ENCODE measurements at places on chromosomes 2 and 18. TPM values are rescaled to one million over a fixed set of nuclear protein-coding genes. Genes with fewer than 3 reads are reported as not detected.

DNA sequence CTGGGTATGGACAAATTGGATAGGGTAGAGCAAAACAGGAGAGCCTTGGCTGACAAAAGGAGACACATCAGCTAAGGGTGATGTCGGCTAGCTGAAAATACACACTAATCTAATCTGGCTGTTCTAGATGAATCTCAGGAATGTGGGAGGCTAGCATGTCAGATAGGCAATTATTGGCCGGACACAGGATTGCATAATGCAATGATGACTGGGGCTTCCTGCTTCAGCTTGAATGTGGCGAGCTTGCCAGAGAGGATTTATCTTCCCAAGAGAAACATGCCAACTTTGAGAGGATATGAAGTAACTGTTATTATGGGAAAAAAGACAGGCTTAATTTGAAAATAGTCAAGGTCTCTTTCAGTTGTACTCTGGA, 102.4 kb downstream of the TRIB2 start:
- peak; percentile 85 for DNase-seq

GRCh38 chr2:73985308-73986084, 786 bp downstream of the TET3 start:
- DNase-seq, result no peak

DNA sequence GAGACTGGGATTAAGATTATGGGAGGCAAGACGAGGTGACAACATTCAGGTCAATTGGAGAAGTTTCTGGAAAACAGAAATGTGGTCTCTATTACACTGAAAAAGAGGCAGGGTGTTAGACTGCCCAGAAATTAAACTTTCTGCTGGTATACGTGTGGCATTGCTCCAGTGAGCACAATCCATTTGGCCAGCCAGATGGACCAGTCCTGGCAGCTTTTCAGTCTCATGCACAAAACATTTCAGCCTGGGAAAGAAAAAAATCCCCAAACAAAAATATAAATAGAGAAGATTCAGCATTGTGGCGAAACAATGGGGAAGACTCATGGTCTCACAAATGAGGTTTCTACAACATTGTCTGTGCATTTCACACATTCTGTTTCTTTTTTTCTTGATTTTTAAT, 113.9 kb downstream of the HNMT start:
- no peak for DNase-seq

- no peak for DNase-seq
Measured at GRCh38 chr18:57900906-57901435, 97.9 kb upstream of the ATP8B1 start.

- peak; percentile 5 for DNase-seq
Measured at GRCh38 chr18:30094556-30094955, 948.0 kb downstream of the DSC3 start.

GRCh38 chr2:120749506-120750431, 14.1 kb downstream of the GLI2 start:
- no peak for DNase-seq

- DNase-seq, result peak; percentile 28
Measured at GRCh38 chr2:38095079-38095995, 19.4 kb upstream of the CYP1B1 start.

- peak; percentile 9 for DNase-seq
Measured at GRCh38 chr18:20971886-20972267, 139.7 kb downstream of the ROCK1 start.

GRCh38 chr18:59715966-59716369, 18.7 kb upstream of the CCBE1 start:
- DNase-seq, result peak; percentile 54

- no peak for DNase-seq
Measured at GRCh38 chr2:85516653-85517389, 22.1 kb upstream of the MAT2A start.

- peak; percentile 11 for DNase-seq
Measured at GRCh38 chr2:61993422-61994024, 88.0 kb downstream of the COMMD1 start.

DNA sequence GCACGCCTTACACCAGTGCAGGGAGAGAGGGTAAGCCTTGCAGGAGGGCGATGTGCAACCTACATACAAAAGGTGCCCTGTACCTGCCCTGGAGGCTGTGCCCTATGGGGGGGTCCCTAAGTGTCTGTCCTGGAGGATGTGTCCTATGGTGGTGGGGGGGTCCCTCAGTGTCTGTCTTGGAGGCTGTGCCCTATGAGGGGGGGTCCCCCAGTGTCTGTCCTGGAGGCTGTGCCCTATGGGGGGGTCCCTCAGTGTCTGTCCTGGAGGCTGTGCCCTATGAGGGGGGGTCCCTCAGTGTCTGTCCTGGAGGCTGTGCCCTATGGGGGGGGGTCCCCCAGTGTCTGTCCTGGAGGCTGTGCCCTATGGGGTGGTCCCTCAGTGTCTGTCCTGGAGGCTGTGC, 216.6 kb downstream of the HDAC4 start:
- no peak for DNase-seq

- DNase-seq, result no peak
Measured at GRCh38 chr2:67221266-67221665, 175.9 kb upstream of the ETAA1 start.

- DNase-seq, result no peak
Measured at GRCh38 chr18:210075-210474, 51.7 kb downstream of the USP14 start.

DNA sequence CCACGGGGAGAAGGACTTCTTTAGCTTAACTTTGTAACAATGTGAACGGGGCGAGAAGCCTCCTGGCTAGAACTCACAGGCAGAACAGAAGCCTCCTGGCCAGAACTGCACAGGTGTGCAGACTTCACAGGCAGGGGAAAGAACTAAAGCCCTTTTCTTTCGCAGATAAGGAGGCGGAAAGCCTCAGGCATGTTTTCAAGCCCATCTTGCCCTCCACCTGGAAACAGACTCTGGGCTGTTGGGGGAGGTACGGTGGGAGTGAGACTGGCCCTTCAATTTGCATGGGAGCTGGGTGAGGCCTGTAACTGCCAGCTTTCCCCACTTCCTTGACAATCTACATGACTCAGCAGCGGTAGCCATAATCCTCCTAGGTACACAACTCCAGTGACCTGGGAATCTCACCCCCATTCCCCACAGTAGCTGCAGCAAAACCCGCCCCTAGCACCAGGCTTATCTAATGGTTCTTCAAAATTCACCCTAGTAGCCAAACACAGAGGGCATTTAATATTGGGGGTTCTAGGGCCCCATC, 22.9 kb upstream of the ABCA12 start:
- peak; percentile 9 for DNase-seq

DNA sequence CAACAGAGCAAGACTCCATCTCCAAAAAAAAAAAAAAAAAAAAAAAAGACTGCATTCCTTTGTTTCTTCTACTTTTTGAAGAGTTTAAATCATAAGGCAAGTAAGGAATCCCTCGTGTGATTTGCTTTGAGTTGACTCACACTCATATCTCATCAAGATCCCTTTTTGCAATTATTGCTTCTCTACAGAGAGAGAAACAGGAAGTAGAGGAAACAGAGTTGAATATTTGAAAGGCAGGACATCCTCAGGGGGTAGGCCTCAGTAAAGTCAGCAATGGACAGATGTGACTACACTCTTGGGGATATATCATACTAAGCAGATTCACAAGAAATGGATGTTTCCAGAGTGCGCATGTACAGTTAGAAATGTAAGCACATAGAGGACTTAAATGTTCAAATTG, 11.2 kb upstream of the EFR3B start:
- DNase-seq, result no peak

- DNase-seq, result peak; percentile 89
Measured at GRCh38 chr2:20617892-20618467, 32.9 kb downstream of the HS1BP3 start.

- DNase-seq, result peak; percentile 11
Measured at GRCh38 chr2:107989445-107989844, 3.1 kb downstream of the SLC5A7 start.

DNA sequence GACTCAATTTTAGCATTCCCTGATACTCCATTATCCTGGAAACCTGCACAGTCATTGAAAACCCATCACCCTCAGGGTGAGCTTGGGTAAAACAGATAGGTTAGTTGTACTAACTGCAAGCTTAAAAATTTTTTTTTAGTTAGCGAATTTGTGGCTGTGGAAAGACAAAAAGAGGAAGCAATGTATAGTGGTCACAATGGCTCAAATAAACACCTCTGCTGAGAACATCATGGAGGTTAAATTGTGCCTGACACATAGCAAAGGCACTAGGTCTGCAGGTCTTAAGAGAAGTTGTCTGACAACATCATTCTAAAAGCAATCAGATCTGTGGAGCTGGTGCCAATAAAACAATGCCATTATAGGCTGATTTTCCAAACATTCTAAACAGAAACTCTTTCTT, 84.4 kb upstream of the CAVIN2 start:
- DNase-seq, result no peak

DNA sequence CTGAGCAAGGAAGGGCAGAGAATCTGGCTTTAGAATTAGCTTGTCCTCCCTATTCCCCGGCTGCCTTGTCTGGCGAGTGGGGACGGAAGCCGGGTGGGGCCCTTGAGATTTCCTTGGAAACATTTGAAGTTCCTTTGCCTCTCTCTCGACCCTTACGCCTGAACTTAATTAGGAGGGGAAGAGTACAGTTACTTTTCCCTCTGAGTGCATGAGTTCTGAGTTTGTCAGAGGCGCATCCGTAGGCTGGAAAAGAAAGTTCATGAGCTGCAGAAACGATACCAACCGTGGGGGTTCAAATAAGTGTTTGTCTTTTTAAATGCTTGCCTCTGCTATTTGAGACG, 468 bp downstream of the PIKFYVE start:
- no peak for DNase-seq

DNA sequence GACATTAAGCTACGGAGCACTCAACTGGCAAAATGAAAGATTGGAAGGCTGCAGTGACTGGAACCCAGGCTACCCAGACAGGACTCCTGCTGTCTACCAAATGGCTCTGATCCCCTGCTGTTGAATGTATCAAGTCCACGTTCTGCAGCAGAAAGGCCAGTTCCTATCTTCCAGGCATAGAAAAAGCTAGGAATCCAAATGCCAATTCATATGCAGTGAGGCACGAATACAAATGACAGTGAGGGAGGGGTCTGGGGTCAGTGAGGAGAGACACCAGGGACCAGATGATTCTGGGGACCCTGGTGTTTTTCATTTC, 5.3 kb downstream of the NRP2 start:
- no peak for DNase-seq

DNA sequence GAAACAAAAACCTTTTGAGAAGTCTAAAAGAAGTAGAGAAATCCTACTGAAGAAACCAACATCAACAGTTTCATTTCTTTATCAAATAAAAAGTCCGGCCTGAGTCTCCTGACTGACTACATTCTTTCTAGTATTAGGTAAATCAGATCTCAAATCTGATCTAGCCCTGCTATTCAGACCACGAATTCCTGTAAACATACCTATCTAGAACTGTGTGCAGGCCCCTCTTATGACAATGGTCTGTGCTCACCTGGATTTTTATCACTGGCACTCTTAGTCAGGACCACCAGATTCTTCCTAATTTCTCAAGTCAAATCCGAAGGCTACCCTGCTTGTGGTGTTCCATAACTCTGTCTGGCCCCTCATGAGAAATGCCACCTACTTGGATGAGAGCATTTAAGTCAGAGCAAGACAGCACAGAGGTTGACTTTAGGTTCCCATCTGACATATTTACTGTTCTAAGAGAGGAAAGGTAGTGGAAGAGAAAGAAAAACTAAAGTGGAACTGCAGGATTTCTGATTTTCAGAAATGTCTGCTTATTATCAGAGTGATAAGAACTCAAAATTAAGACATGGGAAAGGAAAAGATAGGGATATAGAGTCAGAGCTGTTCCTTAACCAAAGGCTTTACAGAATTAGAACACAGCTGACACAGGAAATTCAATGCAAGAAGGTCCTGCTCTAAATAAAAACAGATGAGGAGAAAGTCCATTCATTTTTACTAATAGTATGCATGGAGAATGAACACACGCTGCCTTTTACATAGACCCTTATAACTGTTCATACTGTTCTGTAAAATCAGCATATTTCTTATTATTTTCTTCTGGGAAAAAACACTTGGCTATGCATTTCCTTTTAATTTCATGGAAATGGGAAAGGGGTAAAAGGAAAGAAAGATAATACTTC, 56.5 kb downstream of the SLC8A1 start:
- DNase-seq, result no peak

DNA sequence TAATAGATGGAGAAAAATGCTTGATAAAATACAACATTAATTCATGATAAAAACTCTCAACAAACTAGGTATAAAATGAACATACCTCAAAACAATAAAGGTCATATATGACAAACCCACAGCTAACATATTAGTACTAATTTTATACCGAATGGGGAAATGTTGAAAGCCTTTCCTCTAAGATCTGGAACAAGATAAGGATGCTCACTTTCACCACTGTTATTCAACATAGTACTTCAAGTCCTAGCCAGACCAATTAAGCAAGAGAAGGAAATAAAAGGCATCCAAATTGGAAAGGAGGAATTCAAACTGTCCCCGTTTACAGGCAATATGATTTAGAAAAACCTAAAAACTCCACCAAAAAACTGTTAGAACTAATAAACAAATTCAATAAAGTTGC, 61.5 kb upstream of the CTIF start:
- no peak for DNase-seq

- DNase-seq, result no peak
Measured at GRCh38 chr2:61769093-61769675, 84.7 kb downstream of the FAM161A start.

DNA sequence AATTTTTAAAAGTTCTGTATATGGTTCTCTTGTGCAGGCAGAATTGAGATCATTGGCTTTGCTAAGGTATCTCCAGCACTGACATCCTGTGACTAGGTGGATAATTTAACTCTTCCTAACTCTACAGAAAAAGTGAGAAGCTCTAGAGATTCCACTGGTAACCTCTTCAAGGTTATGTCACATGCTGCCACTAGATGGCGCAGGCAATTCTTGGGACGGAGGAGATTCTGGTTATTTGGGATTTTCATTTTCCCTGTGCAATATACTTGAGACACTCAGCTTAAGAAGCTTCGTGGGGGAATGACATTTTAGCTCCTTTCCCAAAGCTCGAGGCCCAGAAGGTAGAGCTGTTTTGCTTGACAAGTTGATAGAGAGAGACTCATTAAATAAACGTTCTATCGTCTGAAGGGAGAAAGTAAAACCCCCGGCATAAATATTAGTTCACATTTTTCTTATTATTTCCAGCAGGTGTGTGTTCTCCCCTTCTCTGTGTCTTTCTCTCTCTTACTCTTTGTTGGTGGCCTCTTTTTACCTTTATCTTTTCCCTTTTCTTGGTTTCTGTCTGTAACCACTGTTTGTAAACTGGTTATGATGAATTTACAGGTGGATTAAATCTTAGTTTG, 26.6 kb upstream of the LANCL1 start:
- peak; percentile 14 for DNase-seq

DNA sequence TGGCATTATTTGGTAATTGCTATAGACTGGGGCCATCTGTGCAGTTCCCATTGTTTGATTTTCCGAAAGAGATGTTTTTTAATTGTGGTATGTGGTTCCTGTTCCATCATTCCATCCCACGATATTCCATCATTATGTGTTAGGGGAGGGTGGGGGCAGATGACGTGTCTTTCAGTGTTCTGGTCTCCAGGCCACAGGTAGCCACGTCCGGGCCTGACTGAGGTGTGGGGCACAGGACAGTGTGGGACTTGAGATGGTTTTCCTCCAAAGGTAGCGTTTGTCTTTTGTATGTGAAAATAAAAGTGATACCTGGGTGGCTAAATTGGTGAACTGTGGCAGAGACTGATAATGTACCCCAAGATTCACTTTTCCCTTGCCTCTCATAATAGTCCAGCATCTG, 192.2 kb upstream of the HAAO start:
- DNase-seq, result no peak

The GATA6 gene
- 7.5 TPM for total RNA-seq

The ECEL1 gene
- not detected for total RNA-seq

The NCKAP5 gene
- 0.08 TPM for total RNA-seq

The SCTR gene
- not detected for total RNA-seq

The SMARCAL1 gene
- total RNA-seq, result 11.5 TPM

The CRYGD gene
- not detected for total RNA-seq

The TRAK2 gene
- 16.2 TPM for total RNA-seq

The AQP12B gene
- not detected for total RNA-seq

The ACTG2 gene
- not detected for total RNA-seq

The TBR1 gene
- total RNA-seq, result 0.02 TPM

All from H4 (cell line).